ENCODE measurements at places on chromosomes 5 and 9.

- no peak for DNase-seq
Measured at GRCh38 chr9:16816011-16816410, 54.5 kb downstream of the BNC2 start.

GRCh38 chr9:125505988-125506438, 201.0 kb downstream of the MAPKAP1 start:
- DNase-seq: no peak

GRCh38 chr9:32886021-32886420, 102.7 kb downstream of the TMEM215 start:
- no peak for DNase-seq

DNA sequence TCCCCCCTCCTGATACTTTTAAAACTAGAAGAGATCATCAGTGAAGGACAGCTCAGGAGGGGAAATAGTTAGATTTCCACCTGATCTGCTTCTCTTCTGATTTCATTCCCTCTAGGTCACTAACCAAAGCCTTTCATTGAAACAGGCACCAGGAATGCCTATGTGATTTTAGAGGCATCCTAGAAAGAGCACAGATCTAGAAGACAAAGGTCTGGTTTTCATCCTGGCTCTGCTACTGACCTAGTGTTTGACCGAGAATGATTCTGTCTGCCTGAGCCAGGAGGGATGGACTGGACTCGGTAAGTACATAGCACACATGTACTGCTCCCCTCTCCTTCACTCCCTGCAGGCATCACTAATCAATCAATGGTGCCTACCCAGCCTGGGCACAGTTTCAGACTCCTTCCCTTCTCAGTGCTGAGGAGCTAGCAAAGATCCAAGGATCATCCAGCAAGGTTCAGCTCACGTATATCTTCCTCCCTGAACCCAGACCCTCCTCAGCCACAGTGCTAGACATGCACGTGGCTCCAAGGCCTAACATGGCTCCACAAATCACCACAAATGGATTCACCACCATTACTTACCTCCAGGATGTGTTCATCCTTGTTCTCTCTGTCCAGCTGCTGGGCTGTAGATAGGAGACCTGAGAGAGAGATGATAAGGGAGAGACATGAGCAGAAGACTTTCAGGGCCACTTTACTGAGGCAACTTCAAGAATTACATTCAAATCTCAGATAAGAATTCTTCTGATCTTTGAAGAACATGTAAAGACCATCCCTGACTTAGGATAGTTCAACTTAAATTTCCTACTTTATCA, 35.2 kb downstream of the FAT2 start:
- DNase-seq: no peak

GRCh38 chr9:5278486-5278885, 26.0 kb downstream of the RLN2 start:
- DNase-seq: no peak

DNA sequence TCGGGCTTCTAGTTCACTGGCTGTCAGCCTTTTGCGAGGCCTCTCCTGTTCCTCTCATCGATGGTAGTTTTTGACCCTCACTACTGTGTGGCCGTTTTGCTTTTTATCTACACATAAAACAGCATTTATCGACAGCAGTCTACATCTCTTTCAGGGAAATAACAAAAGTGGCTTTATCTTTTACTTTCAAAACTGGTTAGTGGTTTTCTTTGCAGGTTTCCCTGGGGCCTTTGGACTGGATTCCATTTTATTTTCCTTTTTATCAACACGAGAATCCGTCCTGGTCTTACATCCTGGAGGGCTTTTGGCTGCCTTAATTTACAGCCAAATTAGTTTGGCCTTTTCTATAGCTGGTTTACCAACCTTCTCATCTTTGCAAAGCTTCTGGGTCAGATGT, 793 bp upstream of the PKD2L2 start:
- no peak for DNase-seq

DNA sequence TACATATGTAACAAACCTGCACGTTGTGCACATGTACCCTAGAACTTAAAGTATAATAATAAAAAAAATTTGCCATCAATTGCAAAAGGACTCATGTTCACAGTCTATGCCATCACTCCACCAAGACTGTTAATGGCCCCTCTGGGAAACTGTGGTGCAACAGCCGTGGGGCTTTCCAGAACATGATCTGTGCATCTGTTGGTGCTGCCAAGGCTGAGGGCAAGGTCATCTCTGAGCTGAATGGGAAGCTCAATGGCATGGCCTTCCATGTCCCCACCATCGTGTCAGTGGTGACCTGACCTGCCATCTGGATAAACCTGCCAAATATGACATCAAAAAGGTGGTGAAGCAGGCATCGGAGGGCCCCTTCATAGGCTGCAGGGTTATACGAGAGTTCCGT, 33.4 kb upstream of the AGXT2 start:
- DNase-seq: no peak

DNA sequence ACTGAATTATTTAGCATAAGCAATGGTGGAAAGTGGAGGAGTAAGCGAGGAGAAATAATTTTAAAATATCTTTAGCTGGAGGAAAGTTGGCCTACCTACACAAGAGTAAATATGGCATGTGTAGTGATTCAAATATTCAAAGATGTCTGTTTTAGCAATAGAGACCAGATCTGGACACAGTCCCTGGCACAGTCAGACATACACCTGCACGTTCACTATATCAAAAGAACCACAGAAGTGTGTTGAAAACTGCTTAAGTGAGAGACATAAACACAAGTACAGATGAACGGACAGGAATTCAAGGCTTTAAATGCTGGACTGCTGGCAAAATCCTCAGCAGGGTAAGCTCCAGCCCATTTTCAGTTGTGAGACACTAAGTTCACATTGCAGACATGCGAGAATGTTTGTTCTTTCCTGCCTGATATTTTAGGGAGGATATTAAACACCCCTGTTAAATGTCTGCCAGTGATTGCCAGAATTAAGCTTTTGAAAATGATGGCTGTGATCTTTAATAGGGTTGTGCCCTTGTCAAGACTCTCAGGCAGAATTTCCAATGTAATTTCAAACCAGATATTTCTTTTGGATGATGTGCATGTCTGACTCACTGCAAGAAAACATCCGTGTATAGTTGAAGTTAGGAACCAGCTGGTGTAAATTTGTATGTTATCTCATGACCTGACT, 810.6 kb downstream of the TLE4 start:
- no peak for DNase-seq

All from EL (cell line).